ENCODE measurements at places on chromosomes 4 and X.

GRCh38 chr4:166198041-166198440 is 325.0 kb downstream of the TLL1 start:
- H3K27ac ChIP-seq, result no peak overlapping the region
- no peak overlapping the region for H3K4me3 ChIP-seq
- H3K36me3 ChIP-seq, result no peaks in the 10 kb centered on the region

DNA sequence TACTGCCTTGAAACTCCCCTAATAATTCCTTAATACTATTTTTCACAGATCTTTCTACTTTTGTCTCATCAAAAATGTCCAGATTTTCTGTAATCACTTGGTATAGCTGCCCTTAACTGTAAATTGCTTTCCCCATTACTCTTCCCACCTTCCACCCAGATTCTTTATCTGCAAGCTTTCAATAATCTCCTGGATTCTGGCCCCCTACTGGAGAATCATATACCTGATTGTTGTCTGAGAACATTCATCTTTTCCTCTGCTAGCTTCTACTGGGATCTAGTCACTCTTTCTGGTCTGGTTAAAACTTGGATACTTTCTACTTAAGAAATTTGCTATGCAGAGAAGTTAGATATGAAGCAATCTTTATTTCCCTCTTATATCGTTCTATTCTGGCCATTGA is 552.6 kb downstream of the PCDH19 start:
- DNase-seq, result no peak
- H3K27ac ChIP-seq, result no peak overlapping the region
- no peak overlapping the region for H3K4me3 ChIP-seq
- H3K4me1 ChIP-seq, result no peaks in the 10 kb centered on the region
- no peaks in the 10 kb centered on the region for H3K27me3 ChIP-seq
- no peaks in the 10 kb centered on the region for H3K36me3 ChIP-seq

DNA sequence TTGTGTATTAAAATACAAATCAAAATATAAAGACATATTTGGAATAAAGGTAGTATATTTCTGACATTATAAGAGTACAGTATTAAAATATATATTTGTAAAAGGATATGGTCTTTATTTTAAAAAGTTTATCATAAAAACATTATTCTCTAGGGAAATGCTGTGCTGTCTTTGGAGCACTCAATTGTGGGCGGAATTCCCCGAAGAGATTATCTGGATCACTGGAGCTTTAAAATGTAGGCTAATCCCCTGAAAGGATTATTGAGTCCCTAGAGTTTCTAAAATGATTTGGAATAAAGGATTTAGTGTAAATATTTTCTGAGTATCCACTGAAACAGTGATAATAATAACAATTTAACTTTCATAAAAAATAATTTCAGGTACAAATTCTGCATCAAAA is 1239.4 kb downstream of the TECRL start:
- no peak overlapping the region for H3K4me3 ChIP-seq
- no peak for DNase-seq
- no peaks in the 10 kb centered on the region for H3K27me3 ChIP-seq
- H3K36me3 ChIP-seq, result no peaks in the 10 kb centered on the region
- no peaks in the 10 kb centered on the region for H3K4me1 ChIP-seq
- H3K27ac ChIP-seq, result no peak overlapping the region

DNA sequence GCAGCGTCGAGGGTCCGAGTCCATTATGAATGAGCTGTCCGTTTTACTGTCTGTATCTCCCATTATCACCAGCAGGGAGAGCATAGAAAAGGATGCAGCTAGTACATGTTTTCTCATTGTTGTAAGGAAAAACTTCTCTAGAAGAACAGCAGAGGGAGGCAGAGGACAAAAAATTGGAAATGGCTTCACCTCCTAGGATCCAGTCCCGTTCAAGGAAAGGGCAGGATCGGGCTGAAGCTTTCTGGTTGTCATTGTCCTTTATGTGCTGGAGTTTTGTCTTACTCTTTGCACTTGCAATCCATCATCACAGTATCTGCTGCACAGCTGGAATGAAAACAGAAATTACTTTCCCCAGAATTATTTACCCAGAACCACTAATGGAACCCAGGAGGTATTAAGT is 14.7 kb downstream of the NDP start:
- H3K36me3 ChIP-seq, result no peaks in the 10 kb centered on the region
- no peak overlapping the region for H3K27ac ChIP-seq
- H3K4me3 ChIP-seq, result no peak overlapping the region
- DNase-seq, result no peak
- H3K4me1 ChIP-seq, result no peaks in the 10 kb centered on the region
- H3K27me3 ChIP-seq, result no peaks in the 10 kb centered on the region
